ENCODE measurements at places on chromosomes 4 and X.

DNA sequence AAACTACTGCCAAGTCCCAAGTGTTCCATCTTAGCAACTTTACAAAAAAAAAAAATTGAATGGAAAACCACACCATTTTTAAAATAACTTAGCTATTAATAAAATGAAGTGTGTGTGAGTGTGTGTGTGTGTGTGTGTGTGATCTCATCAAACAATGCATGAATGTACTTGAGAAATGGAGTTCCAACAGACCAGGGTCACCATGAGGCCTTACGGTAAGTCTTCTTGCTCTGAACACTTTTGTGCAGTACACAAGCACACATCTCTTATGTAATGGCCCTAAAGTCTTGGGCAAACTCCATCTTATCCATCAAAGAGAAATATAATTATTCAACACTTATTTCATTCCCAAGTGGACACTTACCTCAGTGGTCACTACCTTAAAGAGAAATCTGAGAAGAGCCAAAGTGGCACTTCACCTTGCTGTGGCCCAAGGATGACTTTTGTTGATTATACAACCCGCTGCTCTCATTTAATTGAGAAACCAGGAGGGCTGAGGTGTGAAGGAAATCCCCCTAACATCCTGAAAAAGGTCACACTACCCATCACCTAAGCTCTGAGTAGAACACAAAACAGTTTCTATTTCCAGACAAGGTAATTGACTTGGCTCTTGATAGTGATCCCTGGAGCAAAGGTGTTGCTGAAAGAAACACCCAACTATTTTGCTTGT, 96.5 kb upstream of the PRDX4 start:
- DNase-seq, result no peak

DNA sequence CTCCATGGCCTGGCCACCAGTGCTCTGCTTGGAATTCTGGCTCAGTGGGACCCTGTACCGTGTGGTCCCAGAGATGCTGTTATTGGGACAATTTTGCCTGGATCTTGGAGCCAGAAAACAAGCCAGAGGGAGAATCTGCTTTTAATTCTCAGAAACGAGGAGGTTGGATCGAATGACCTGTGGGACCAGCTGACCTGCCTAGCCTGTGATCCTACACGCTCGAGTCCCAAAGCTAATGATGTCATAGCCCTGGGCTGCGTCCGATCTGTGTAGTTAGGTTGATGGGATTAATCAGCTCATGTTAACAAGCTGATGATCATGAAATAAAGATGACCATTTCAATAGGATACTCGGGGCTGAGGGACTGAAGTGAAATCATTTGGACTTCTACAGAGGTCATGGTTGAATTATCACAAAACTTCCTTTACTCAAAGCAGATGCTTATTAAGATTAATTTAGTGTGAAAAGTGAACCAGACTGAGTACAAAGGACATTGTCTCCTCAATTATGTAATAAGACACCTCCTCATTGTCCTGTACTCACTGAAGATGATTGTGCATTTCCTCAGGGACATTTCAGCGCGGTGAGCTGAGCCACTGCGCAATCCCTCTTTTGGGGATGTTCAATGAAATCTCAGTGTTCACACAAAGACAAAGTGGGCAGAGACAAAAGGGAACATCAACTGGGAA, 51.9 kb upstream of the STX18 start:
- no peak for DNase-seq

- DNase-seq, result no peak
Measured at GRCh38 chrX:2463973-2464676, 36.7 kb downstream of the DHRSX start.

DNA sequence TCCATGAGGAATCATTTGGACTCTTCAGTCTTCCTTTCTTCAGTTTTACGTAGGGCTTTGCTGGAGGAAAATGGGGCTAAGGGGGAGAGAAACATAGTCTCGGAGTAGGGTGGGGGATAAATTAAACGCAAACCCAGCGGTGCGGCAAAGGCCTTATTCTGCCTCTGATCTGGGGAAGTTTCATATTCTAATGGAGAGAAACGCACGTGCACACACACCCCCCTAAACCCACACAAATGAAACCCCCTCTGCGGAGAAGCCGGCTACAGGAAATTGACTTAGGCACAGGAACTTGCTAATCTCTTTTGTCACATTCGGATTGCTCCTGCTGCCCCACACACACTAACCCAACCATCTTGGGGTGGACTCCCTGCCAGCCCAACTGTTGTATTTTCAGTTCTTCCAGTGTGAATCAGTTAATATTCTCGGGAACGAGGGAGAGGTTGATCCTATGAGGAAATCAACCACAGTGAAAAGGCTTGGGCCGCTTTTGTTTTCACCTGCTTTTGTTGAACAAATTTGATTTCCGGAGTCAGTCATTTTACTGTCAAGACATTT, at the start of gene RHOH:
Gene RHOH, plus strand, starts transcription at position 308 of the 558 bp plus-strand sequence. CDS start 46,356 bp downstream, outside the sequence.
- DNase-seq, result peak; percentile 63

DNA sequence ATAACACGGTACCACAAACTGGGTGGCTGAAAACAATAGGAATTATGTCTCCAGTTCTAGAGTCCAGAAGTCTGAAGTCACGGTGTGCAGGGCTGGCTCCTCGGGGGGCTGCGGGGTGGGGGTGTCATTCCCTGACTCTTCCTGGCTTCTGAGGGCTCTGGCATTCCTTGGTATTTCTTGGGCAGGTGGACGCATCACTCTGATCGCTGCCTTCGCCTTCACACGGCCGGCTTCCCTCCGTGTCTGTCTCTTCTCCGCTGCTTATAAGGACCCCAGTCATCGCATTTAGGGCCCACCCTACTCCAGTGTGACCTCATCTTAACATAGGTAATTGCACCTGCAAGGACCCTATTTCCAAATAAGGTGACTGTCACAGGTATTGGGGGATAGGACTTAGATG, 134.6 kb downstream of the CPZ start:
- no peak for DNase-seq

Measured in stimulated activated CD4-positive, alpha-beta T cell treated with anti-CD3 and anti-CD28 coated beads, TNF-alpha, amount 100 ng/mL, for 4 hours (primary cell).